ENCODE measurements at places on chromosomes 12 and 14.

- DNase-seq = no peak
Measured at GRCh38 chr14:50521912-50522341, 10.4 kb downstream of the MAP4K5 start.

DNA sequence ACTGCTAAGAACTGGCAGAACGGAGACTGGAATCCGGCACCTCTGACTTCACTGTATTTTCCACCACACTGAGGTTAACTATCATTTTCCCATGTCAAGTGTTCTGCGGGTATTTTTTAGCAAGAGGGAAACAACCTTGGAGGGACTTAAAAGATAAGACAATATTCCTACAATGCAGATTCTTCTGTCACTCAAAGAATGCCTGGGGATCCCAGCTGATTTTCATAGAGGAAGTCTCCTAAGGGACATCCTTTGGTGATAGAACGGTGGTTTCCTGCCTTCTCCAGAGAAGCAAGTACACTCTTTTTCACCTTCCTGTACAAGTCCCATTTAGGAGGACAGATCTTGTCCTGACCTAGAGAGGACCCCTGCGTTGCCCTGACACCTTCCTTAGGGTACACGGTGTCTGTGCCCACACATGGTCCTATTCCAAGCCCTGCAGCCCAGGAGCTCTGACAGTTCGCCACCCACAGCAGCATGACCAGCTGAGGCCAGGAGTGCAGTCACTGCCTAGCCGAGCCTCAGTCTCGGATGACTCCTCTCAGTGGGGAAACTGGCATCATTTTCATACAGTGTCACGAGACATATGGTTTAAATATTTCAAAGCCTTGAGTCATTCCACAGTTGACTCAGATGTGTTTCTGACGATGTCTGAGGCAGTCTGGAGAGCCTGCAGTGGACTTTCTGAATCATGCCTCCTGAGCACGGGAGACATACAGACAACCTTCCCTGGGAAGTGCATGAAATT is 181.3 kb upstream of the FKBP4 start:
- peak; percentile 83 for DNase-seq

GRCh38 chr12:70908978-70909377 is 11.6 kb downstream of the PTPRR start:
- no peak for DNase-seq

DNA sequence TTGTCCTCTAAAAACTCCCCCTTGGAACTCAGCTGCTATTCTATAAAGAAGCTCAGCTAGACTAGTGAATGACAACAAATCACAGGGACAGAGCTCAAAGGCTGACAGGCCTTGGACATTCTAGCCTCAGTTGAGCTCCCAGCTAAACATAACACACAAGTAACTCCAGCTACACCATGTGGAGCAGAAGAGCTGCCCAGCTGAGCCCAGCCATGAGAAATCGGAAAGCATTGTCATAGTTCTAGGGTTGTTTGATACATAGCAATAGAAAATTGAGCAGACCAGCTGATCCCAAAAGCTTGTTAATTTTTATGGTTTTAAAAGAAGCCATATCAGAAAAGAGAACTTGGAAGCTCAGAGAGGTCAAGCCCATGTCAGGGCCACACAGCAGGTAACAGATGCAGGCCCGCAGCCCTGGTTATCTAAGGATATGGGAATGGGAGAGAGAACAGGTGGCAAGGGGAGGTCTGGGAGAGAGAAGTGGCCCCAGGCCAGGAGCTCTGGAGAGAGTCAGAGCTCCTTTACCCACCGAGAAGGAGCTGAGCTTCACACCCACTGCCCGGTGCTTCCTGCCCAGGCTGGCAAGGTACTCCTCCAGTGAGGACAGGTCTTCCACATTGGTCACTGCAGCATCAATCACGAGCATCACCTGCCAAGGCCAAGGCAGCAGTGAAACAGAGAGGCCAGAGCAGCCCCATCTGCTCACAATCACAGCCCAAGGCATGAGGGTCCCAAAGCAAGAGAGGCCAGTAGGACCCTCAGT is 2.9 kb downstream of the NGB start:
- DNase-seq = no peak

DNA sequence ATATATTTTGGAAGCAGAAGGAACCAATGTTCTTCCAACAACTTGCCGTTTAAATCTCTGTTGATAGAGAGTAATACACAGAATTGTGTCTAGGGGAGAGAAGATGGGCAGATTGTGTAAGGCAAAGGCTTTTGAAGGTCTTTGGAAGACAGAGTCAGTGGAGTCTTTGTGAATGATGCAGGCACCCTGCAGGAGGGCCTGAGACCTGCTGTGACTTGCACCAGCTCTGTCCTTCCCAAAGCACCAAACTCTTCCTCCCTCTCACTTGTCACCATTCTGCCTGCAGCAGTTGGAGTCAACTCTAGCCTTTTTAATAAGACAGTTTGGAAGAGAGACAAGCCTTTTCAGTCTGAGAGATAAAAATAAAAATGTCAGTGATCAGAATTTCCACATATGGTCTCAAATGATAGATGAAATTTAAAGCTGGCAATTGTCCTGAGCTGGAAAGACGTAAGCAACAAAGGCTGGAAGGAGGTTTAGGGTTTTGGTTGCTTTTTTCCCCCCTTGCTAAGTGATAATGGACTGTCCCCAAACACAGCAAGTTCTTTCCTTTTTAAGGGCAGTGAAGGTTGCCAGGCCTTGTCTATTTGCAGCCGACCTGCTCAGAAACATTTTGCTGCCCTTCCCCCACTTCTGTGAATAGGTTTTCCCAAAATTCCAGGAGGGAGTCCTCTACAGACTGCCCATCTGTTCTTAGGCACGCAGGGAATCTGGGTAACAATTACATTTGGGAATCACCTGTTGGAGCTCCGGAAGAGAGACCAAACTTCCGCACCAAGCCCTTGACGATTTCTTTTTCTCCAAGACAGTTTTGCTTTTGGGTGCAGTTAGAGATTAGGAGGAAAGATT is 103.0 kb upstream of the NTF3 start:
- no peak for DNase-seq

DNA sequence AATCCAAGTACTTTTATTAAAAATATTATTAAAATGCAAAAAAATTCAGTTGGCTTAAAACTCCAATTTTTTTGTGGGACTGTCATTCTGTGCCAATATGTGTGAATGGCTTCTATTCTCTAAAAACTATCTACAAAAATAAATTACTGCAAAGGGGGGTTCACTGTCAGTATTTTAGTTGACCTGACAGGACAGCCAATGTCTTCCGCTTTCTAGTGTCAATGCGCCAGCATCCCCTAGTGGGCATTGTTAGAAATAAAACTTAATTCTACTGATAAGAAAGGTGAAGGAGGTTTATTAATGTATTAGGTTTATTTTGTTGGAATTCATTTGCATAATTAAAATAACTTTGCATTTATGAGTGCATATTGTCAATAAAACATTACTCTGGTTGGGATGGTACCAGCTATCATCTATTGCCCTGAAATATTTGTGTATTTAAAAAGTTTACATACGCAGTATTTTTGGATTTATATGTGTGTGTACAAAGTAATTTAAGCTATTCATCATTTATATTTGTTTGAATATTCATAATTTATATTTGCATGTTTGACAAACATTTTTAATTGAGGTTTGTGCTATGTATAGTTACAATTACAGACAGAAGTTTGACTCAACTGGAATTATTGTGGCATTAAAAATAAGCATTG is 527.2 kb downstream of the FLRT2 start:
- no peak for DNase-seq

GRCh38 chr14:37791384-37792036 is 196.1 kb downstream of the TTC6 start:
- DNase-seq = no peak

GRCh38 chr12:108495054-108495453 is 20.0 kb upstream of the FICD start:
- DNase-seq = no peak

GRCh38 chr14:55869397-55870049 is 248.7 kb upstream of the PELI2 start:
- peak; percentile 24 for DNase-seq

GRCh38 chr14:39342768-39343167 is 89.5 kb downstream of the FBXO33 start:
- DNase-seq = no peak

DNA sequence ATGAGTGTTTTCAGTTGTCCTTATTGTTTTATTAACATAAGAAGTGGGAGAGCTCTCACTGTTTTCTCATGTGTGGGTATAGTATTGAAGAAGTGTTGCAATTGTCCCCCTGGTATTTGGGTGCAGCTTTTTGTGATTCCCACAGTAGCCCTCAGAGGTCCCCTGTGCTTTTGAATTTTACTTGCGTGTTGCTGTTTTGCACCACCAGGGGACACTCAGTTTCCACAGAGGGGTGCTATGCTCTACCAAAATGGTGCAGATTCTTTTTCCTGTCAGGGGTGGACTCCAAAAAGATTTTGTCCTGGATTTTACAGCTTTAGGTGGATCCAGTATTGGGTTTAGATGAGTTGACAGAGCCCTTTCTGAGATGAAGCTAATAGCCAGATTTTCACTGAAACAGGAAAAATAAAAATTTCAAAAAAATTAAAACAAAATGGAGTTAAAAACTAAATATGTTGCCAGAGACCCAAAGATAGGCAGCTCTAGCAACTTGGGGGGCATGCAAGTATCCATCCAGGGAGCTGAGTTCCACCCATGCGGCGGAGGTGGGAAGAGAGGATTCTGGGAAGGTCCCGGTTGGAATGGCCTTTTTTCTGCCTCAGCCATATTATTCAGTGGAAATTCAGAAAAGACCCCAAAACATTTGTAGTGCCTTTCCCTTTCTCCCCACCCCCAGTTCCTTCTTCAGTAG is 50.2 kb downstream of the TTLL5 start:
- no peak for DNase-seq

DNA sequence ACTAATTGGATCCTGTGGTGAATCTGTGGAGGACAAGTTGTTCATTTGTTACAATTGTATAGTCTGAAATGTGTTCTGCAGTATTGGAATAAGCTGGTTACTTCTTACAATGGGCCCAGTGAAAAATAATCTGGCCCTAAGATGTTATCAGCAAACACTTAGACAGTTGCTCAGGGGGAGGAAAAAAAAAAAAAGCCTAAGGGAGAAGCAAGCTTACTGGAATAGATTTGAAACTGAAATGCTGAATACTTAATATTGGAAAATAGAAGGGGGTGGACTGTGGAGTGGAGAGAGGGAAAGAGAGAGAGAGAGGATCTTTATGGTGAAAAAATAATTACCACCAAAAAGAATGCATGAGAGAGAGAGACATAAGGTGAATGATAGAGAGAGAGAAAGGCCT is 4.0 kb downstream of the FOXG1 start:
- no peak for DNase-seq

DNA sequence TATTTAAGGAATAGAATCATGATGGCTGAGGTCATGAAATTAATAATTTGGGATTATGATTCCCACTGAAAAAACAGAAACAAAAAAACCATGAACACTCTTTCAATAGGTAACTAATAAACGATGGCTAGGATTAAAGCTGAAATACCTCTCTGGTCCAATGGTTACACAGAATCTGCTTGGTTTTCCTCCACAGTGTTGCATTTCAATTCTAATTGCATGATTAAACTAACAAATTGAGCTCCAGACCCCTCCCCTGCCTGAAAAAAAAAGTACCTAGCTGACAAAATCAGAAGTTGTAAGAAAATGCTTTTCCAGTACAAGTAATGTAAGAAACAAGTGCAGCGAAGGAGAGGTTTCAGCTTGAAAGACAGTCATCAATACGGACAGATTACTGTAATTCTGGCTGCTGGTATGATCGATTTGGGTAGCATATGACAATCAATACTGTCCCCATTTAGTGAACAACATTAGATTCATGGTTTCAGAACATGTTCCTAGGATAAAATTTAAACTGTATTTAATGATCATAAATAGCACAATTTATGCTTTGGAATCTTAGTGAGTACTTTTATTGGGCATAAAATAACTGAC is 32.0 kb downstream of the INSM2 start:
- no peak for DNase-seq

DNA sequence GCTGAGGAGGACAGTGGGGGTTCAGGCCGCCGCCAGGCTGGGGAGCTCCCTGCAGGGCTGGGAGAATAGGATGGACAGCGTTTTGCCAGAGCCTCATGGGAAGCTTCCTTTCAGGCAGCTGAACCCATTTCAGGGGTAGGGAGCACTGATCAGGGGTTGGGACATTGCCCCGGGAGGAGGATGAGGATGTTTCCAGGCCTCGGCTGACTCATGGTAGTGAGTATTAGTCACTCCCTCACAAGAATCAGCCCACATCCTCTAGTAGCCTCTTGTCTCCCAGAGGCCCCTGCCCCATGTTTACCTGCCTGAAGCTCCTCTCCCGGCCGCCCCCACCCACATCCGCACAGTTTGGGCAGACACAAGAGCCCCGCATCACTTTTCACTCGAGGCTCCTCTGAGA is 89.8 kb downstream of the ZFP36L1 start:
- DNase-seq = no peak

- peak; percentile 59 for DNase-seq
Measured at GRCh38 chr12:109497675-109498074, 20.2 kb downstream of the UBE3B start.

- DNase-seq = peak; percentile 29
Measured at GRCh38 chr14:90060312-90060964, 1.4 kb upstream of the KCNK13 start.

GRCh38 chr14:49583629-49584028 is 2.6 kb downstream of the RPS29 start:
- DNase-seq = no peak

- no peak for DNase-seq
Measured at GRCh38 chr12:19646599-19646998, 207.3 kb downstream of the AEBP2 start.

DNA sequence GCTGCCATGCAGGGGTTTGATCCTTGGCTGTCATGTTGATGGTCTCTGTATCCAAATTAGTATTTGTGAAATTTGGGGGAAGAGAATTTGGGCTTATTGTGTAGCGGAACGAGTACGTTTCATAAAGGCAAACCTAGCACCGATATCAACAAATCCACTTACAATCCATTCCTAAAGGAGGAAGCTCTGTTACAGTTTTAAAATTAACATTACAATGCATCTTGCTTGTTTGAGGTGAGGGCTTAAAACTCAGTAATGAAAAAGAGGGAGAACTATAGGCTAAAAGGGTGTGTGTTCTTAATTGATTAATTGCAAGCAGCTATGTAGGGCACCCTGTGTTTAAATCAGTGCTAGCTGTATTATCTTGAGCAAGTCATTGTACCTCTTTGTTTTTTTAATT is 13.7 kb downstream of the RASSF3 start:
- DNase-seq = no peak

DNA sequence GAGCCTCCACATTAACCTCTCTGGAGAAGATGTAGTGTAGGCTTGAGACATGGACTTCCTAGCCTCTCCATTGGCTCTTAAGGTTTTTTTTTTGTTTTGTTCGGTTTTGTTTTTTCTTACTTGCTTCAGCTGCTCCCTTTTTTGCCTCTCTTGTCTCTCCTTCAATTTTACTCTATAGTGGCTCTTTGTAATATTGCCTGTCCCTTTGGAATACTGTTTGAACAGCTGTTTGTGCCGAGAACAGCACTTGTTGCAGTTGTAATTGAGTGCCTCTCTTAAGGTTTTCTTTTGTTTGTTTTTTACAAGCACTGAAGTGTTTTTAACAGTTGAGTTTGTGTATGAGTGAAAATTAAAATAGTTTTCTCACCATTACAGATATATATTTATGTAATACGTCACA is 567.7 kb downstream of the LRFN5 start:
- no peak for DNase-seq

GRCh38 chr12:6817662-6818157 is 3.9 kb upstream of the GPR162 start:
- DNase-seq = no peak

All from epithelial cell of prostate (primary cell).